Mesothelial cell of epicardium (in vitro differentiated cells): ENCODE measurements at places on chromosomes 11 and 22. TPM values are rescaled to one million over a fixed set of nuclear protein-coding genes. Genes with fewer than 3 reads are reported as not detected.

GRCh38 chr11:96486890-96487611, 97.2 kb downstream of the JRKL start:
- no peak for DNase-seq
- H3K36me3 ChIP-seq, result peaks cover 14% of the 10 kb centered on the region
- peaks cover 20% of the 10 kb centered on the region for H3K4me1 ChIP-seq
- no peaks in the 10 kb centered on the region for H3K27me3 ChIP-seq
- H3K4me3 ChIP-seq, result peak overlapping the region; percentile 24

GRCh38 chr11:115363921-115364320, 140.3 kb downstream of the CADM1 start:
- DNase-seq, result no peak
- H3K27ac ChIP-seq, result no peak overlapping the region
- no peaks in the 10 kb centered on the region for H3K27me3 ChIP-seq
- peaks cover 12% of the 10 kb centered on the region for H3K4me1 ChIP-seq

- H3K4me1 ChIP-seq, result peaks cover 25% of the 10 kb centered on the region
- H3K27me3 ChIP-seq, result no peaks in the 10 kb centered on the region
- peaks cover 6% of the 10 kb centered on the region for H3K36me3 ChIP-seq
- DNase-seq, result peak; percentile 58
- peak overlapping the region; percentile 93 for H3K4me3 ChIP-seq
Observed at GRCh38 chr22:41619979-41620588, 759 bp downstream of the DESI1 start.

GRCh38 chr22:35921777-35922176, 106.8 kb downstream of the RBFOX2 start:
- peaks cover 35% of the 10 kb centered on the region for H3K4me1 ChIP-seq
- H3K27me3 ChIP-seq, result no peaks in the 10 kb centered on the region
- H3K36me3 ChIP-seq, result peaks cover 1% of the 10 kb centered on the region
- peak overlapping the region; percentile 40 for H3K27ac ChIP-seq
- DNase-seq, result no peak
- no peak overlapping the region for H3K4me3 ChIP-seq

DNA sequence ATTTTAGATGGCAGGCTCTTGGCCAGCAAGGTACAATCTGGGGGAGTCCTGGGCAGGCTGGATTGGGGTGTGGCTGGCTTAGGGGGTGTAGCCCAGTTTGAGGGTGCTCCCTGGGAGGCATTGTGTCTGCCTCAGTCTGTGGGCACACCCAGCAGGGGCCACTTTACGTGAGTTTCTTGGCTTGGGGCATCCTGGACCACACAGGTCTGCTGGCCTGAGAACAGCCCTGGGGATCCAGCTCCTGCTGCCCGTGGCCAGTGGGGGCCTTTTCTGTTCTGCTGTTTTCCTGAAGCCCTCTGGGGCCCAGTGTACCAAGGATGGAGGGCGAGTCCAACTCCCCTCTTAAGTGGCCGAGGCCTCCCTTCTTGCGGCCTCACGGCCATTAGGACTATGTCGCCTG, 71.9 kb downstream of the MPPED1 start:
- H3K36me3 ChIP-seq, result no peaks in the 10 kb centered on the region
- no peak overlapping the region for H3K27ac ChIP-seq
- peaks cover 11% of the 10 kb centered on the region for H3K27me3 ChIP-seq
- H3K4me3 ChIP-seq, result no peak overlapping the region

- no peaks in the 10 kb centered on the region for H3K36me3 ChIP-seq
- DNase-seq, result peak; percentile 51
- no peak overlapping the region for H3K27ac ChIP-seq
- H3K4me1 ChIP-seq, result peaks cover 13% of the 10 kb centered on the region
- H3K27me3 ChIP-seq, result peaks cover 94% of the 10 kb centered on the region
Observed at GRCh38 chr11:72585762-72586311, 88.4 kb downstream of the PDE2A start.

DNA sequence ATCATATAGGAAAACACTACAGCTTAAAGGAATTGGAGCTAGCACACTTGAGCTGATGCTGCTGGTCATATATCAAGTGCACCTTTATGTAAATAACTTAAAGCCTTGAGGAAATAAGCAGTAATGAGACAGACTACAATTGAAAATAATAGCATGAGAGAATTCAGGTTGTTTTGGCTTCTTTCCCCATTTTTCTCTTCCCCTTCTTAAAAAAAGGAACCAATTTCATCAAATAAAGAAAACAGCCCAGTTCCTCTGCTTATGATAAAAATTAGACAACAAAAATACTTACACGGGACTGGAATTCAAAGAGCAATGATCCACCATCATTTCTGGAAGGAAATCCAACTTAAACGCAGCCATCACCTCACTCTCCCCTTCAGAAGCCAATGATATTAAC, 50.2 kb upstream of the RAPSN start:
- no peak overlapping the region for H3K27ac ChIP-seq
- no peaks in the 10 kb centered on the region for H3K36me3 ChIP-seq
- DNase-seq, result no peak
- no peaks in the 10 kb centered on the region for H3K27me3 ChIP-seq
- no peak overlapping the region for H3K4me3 ChIP-seq

GRCh38 chr11:35550374-35551036, 25.1 kb upstream of the PAMR1 start:
- peaks cover 41% of the 10 kb centered on the region for H3K4me1 ChIP-seq
- no peak overlapping the region for H3K27ac ChIP-seq
- no peaks in the 10 kb centered on the region for H3K27me3 ChIP-seq
- DNase-seq, result no peak

- no peaks in the 10 kb centered on the region for H3K36me3 ChIP-seq
- no peak overlapping the region for H3K27ac ChIP-seq
- DNase-seq, result no peak
- peaks cover 8% of the 10 kb centered on the region for H3K4me1 ChIP-seq
- H3K4me3 ChIP-seq, result no peak overlapping the region
Observed at GRCh38 chr22:49674479-49675050, 153.1 kb downstream of the BRD1 start.

GRCh38 chr11:122734848-122735496, 79.5 kb downstream of the UBASH3B start:
- no peak for DNase-seq
- no peaks in the 10 kb centered on the region for H3K27me3 ChIP-seq
- no peaks in the 10 kb centered on the region for H3K36me3 ChIP-seq
- H3K27ac ChIP-seq, result peak overlapping the region; percentile 43

DNA sequence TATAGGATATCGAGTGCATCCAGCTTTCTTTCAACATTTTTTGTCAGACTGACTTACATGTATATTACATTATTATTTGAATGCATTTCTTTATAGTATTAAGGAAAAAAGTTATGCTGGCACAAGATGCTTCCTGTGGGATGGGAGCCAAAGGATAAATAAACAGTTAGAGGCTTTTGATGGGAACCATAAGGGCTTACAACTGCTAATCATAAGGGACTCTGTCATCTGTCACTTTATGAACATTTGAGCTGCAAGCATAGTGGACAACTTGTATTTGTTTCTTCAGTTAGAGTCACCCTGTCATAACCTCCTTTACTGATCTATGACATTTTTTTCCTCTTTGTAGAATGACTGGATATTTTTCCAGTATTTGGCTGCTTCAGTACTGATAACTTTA, 132.4 kb upstream of the CHORDC1 start:
- H3K27me3 ChIP-seq, result peaks cover 6% of the 10 kb centered on the region
- H3K27ac ChIP-seq, result no peak overlapping the region
- no peak for DNase-seq
- no peaks in the 10 kb centered on the region for H3K36me3 ChIP-seq
- H3K4me1 ChIP-seq, result peaks cover 3% of the 10 kb centered on the region
- H3K4me3 ChIP-seq, result no peak overlapping the region

DNA sequence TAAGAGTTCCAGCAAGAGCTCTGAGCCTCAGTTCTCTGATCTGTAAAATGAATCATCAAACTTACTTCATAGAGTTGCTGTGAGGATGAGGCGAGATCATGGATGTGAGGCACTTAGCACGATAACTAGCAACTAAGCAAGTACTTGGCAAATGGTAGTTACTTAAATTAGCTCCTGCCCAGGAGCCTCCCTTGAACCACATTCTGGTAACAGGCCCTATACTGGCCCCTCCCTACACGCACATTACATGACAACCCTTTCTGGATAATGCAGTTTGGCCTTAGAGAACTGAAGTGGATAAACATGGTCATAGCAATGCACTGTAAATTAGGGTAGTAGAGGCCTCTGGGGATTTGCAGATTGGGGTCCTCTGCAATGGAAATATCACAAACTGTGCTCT, 187.4 kb upstream of the NARS2 start:
- H3K27me3 ChIP-seq, result no peaks in the 10 kb centered on the region
- H3K36me3 ChIP-seq, result peaks cover 28% of the 10 kb centered on the region
- no peak overlapping the region for H3K27ac ChIP-seq
- DNase-seq, result no peak
- H3K4me1 ChIP-seq, result peaks cover 8% of the 10 kb centered on the region
- H3K4me3 ChIP-seq, result no peak overlapping the region

GRCh38 chr11:76701294-76702040, 30.9 kb upstream of the LRRC32 start:
- peak overlapping the region; percentile 84 for H3K27ac ChIP-seq
- H3K4me1 ChIP-seq, result peaks cover 30% of the 10 kb centered on the region
- H3K36me3 ChIP-seq, result no peaks in the 10 kb centered on the region

GRCh38 chr11:6323291-6323905, 3.1 kb upstream of the CAVIN3 start:
- H3K27me3 ChIP-seq, result peaks cover 10% of the 10 kb centered on the region
- H3K4me3 ChIP-seq, result no peak overlapping the region
- H3K36me3 ChIP-seq, result no peaks in the 10 kb centered on the region
- H3K27ac ChIP-seq, result no peak overlapping the region
- no peak for DNase-seq

DNA sequence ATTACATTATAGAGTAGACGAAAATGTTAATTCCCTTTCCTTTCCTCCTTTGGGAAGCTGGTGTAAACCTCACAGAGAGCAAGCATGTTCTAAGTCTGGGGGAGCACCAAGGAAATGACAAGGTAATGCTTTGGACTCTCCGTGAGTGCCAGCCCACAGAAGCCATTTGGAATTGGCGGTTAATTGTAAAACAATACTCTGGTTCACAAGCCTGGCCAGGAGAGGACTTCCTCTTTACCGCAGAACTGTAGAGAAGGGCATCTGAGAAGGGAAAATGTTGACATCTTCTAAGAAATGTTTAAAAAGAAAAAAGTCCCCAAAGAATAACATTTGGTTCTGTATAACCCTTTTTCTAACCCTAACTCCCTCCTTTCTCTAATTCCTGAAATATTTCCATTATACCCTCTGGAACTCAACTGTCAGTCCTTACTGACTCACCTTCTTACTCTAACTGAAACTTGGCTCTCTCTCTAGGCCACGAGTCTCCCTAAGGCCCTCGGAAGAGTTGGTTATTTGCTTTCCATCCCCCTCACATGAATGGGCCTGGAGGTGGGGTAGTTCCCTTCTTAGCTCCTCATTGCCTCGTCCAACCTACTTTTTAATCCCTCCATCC, 379.8 kb downstream of the SOX6 start:
- H3K4me1 ChIP-seq, result no peaks in the 10 kb centered on the region
- no peaks in the 10 kb centered on the region for H3K36me3 ChIP-seq
- DNase-seq, result no peak
- H3K4me3 ChIP-seq, result no peak overlapping the region
- H3K27ac ChIP-seq, result no peak overlapping the region

The PHLDA2 gene
- total RNA-seq, result 1.3 to 1.9 TPM (median 1.5 TPM) in 3 replicates

The MEI1 gene
- 0.38 to 2.1 TPM (median 1.3 TPM) in 3 replicates for total RNA-seq

The OR2AG1 gene
- total RNA-seq, result not detected in 3 replicates

The ABCG4 gene
- total RNA-seq, result 1.9 to 2.6 TPM (median 2.0 TPM) in 3 replicates

The PRG3 gene
- total RNA-seq, result not detected in 3 replicates

The TOM1 gene
- 41.4 to 46.0 TPM (median 44.2 TPM) in 3 replicates for total RNA-seq

The DEPDC7 gene
- total RNA-seq, result 4.7 to 5.2 TPM (median 5.1 TPM) in 3 replicates

The WNT7B gene
- total RNA-seq, result 11.2 to 12.2 TPM (median 12.0 TPM) in 3 replicates

The TSPAN32 gene
- total RNA-seq, result 0.94 to 1.8 TPM (median 1.2 TPM) in 3 replicates

The MB gene
- not detected in 3 replicates for total RNA-seq

The KCTD14 gene
- 5.4 to 6.4 TPM (median 5.4 TPM) in 3 replicates for total RNA-seq
